ENCODE measurements at places on chromosomes 6 and 20. TPM values are rescaled to one million over a fixed set of nuclear protein-coding genes. Genes with fewer than 3 reads are reported as not detected.

DNA sequence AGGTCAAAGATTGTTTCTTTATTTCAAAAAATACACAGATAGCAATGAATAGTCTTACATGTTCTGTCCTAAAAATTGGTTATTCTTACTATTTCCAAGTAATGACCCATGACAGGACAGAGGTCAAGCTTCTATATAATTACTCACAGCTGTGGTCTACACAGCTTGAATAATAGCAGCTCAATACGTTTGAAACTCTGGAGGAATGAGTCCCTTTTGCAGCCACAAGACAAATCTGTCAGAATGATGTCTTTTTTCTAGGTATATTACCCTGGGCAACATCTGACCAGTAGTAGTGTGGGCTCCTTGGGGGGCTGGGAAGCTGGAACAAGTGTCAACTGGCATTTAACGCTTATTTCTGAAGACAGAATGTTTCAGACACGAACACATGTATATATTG lies 84.9 kb upstream of the HTR1B start:
- no peaks in the 10 kb centered on the region for H3K4me1 ChIP-seq
- no peak overlapping the region for H3K4me3 ChIP-seq
- no peak overlapping the region for H3K27ac ChIP-seq
- H3K27me3 ChIP-seq = no peaks in the 10 kb centered on the region
- H3K36me3 ChIP-seq = no peaks in the 10 kb centered on the region
- DNase-seq = no peak

DNA sequence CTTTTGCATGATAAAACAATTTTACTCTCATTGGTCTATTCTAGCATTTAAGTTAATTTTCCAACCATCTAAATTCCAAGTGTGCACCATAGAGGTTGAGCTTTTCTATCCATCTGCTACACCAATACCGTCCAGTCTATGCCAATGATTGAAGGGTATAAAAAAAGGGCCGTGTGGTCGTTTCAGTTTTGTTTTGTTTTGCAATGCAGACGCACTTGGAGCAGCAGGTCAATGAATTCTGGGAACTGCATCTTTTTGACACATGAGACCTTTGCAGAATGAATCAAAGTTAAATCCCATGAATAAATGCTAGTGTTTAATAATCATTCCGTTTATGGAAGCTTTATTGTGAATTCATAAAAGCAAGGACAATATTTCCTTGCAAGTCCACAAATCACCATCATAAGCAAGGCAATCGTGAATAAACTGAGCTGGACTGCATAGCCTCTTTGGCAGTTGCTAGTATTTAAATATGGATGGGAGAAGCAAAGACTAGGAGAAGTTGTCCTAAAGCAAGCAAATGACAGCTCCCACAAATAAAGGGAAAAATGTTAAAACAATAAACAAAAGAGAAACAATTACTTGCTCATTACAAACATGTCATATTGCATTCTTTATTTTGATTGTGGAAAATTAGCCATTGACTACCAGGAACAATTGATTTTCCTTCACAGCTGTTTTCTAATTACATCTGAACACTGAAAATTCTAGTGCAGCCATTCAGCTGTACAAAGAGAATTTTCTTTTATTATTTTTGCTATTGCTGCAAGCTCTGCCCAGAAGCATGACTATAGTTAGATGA lies 649.7 kb upstream of the GJE1 start:
- H3K36me3 ChIP-seq = no peaks in the 10 kb centered on the region
- no peak for DNase-seq
- no peak overlapping the region for H3K27ac ChIP-seq
- no peak overlapping the region for H3K4me3 ChIP-seq
- H3K27me3 ChIP-seq = no peaks in the 10 kb centered on the region

GRCh38 chr20:60132162-60132826 lies 174.1 kb downstream of the CDH26 start:
- DNase-seq = no peak
- peaks cover 5% of the 10 kb centered on the region for H3K4me1 ChIP-seq
- H3K36me3 ChIP-seq = no peaks in the 10 kb centered on the region

GRCh38 chr6:167285077-167285770 lies 5.9 kb upstream of the UNC93A start:
- no peak overlapping the region for H3K27ac ChIP-seq
- no peak overlapping the region for H3K4me3 ChIP-seq
- no peaks in the 10 kb centered on the region for H3K27me3 ChIP-seq

- H3K27ac ChIP-seq = no peak overlapping the region
- peaks cover 21% of the 10 kb centered on the region for H3K4me1 ChIP-seq
- peak; percentile 21 for DNase-seq
- H3K4me3 ChIP-seq = no peak overlapping the region
Measured at GRCh38 chr6:41790045-41790444, 2.6 kb downstream of the TOMM6 start.

DNA sequence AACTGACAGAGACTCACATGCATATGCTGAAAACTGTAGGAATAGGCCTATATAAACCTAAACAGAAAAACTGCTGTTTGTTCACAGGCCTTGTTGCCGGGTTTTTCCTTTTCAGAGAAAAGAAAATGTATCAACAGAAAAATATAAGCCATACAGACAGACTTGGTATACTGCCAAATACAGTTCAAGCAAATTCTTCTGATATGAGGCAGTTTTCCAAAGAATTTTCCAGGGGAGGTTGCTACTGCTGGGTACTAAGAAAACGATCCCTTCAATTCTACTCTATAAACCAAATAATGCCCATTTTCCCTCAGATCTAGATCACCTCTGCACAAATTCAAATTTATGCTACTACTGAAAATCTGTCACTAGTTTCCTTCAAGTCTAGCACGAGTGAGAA lies 59.4 kb downstream of the ME1 start:
- H3K4me1 ChIP-seq = peaks cover 21% of the 10 kb centered on the region
- DNase-seq = no peak
- no peaks in the 10 kb centered on the region for H3K36me3 ChIP-seq
- H3K27me3 ChIP-seq = no peaks in the 10 kb centered on the region
- H3K4me3 ChIP-seq = no peak overlapping the region

- peaks cover 31% of the 10 kb centered on the region for H3K4me1 ChIP-seq
- peak; percentile 59 for DNase-seq
- H3K36me3 ChIP-seq = no peaks in the 10 kb centered on the region
- H3K27me3 ChIP-seq = no peaks in the 10 kb centered on the region
Measured at GRCh38 chr20:41509316-41510200, 108.6 kb downstream of the CHD6 start.

PTCRA gene
- total RNA-seq = not detected

SNRPB2 gene
- 75.1 TPM for total RNA-seq

OR2H2 gene
- total RNA-seq = not detected
